GM12878 (cell line): ENCODE measurements at places on chromosomes 13 and 19.

GRCh38 chr19:4455719-4456475, 1.7 kb downstream of the UBXN6 start:
- no peak for DNase-seq

DNA sequence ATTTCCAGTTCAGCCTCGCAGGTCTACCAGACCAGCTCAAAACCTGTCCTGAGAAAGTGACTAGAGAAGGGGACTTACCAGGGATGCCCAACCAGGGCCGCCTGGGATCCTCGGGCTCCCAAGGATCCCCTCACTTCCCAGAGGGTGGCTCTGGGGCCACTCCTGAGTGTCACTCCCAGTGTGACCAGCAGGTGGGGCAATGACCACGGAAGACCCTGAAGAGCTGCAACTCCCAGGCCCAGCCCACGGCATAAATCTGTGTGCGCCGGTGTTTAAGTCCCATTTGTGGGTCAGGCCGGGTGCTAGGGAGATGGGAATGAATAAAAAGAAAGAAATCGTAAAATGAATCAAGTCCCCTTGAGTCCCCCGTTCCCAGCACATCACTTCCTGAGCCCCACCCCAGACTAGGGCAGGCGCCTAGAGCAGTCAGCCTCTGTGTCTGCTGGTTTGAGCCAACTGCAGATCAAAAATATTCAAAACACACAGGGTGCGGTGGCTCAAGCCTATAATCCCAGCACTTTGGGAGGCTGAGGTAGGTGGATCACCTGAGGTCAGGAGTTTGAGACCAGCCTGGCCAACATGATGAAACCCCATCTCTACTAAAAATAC, 10.7 kb downstream of the PTGIR start:
- no peak for DNase-seq

DNA sequence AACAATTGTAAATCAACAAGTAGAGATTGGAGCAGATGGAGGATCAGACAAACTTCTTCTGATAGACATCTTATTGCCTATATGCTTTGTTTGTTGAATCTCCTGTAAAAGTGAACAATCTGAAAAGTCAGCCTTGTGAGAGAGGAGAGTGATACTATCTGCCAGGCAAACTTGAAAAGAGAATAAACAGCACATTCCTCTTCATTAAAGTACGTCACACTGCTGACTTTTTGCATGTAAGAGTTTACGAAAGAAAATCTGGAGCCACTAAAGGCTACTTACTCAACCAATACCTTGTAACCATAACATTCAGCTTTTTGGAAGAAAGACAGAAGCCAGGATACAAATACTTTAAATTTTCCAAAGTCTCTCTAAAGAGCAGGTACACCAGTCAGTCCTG, 42.5 kb downstream of the EDNRB start:
- no peak for DNase-seq

GRCh38 chr13:26424181-26424580, 133.3 kb upstream of the WASF3 start:
- DNase-seq = no peak

- no peak for DNase-seq
Measured at GRCh38 chr19:48445256-48445605, 552 bp upstream of the GRWD1 start.

DNA sequence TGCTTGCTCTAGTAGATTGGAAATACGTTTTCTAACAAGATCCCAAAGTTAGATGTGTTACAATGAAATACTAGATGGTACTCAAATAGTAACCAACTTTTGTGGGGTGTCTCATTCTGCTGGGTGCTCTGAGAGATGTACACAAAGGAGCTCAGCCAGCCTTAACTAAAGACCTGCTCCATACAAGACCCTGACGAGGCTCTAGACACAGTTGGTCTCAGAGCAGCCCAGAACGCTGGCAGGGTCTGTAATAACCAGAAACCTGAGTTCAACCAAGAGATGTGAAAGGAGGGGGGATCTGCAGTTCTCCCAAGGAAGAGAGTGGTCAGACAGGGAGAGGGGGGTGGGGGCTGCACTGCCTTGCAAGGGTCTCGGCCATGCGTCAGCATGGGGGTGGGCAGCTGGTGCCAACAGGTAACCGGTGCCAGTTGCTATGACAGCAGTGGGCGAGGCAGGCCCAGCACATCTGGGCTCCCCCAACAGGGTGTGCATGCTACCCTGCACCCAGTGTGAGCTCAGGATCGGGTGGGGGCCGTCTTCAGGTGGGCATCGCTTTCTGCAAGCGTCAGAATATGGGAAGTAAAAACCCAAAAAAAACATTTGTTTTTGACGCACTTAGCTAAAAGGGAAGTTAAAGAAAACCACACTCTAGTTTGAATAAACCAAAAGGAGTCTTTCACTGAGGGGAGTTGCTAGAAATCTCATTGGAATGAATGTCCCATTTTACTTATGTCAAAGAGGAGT, 68.0 kb upstream of the GPR183 start:
- no peak for DNase-seq

DNA sequence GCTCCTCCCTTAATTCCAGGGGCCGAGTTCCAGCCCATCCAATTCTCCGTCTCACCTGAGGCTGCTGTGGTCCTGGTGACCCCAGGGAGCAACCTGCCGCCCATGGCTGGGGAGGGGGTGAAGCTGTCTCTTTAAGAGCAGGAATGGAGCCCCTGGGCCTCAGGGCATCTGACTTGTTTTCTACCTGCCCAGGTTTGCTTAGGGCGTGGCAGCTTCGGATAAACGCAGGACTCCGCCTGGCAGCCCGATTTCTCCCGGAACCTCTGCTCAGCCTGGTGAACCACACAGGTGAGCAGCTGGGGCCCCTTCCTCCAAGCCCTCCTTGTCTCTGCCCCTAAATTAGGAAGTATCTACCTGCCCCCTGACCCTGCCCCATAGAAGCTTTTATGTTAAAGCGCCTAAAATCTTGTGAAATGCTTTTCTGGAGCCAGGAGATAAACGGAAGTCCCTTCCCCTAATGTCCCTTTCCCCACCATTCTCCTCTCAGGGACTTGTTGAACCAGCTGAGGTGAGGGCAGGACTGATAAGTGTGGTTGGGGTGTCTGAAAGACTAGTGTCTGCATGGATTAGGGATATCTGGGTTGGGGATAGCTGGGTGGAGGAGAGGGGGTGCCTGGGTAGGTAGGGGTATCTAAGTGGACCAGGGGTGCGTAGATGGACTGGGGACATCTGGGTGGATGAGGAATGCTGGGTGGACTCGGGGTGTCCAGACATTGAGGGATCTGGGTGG, 614 bp downstream of the FXYD3 start:
- DNase-seq = no peak

DNA sequence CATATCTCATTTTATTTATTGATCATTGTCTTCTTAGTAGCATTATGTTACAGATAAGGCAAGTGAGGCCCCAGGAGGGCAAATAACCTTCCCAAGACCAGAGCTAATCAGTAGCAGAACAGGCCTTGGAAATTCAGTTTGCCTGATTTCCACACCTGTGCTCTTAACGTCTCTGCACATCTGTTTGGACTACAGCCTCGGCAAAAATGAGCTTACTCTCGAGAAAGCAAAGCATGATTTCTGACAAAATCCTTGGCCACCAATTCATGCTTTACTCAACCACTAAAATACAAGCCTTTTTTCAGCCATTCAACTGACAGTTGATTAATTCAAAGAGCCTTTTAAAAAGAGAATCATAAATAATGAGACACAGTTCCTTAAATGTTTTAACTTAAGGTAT, 309.3 kb upstream of the HTR2A start:
- DNase-seq = no peak

GRCh38 chr13:93004919-93005318, 221.7 kb upstream of the GPC6 start:
- DNase-seq = no peak

DNA sequence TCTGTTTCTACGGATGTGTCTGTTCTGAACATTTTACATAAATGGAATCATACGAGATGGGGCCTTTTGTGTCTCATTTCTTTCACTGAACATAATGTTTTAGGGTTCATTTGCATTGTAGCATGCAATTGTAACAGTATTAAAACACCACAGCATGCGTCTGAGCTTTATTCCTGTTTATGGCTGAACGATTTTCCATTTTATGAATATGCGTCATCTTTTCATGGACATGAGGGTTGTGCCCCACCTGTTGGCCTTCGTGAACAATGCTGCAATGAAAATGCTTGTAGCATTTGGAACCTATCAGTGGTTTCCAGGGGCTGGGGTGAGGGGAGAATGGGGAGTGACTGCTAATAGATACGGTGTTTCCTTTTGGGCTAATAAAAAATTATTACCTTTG, 5.1 kb downstream of the OR10H1 start:
- no peak for DNase-seq

- no peak for DNase-seq
Measured at GRCh38 chr13:42970824-42971690, 21.0 kb downstream of the EPSTI1 start.

DNA sequence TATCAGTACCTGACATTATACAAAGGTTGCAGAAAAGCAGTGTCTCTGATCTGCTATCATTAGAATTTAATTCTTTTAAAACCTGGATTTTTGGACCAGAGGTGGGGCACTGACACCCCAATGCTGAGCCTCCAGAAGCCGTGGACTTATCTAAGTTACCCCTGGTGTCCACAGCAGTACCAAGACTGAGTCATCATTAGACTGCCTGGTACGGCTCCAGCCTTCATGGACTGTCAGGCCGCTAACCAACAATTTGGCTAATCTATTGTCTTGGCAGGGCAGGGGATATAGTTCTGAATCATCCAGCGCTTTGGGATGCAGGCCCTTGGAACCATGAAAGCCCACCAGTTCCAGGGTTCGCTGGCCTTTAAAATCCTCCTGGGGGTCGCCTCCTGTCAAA, 78.3 kb downstream of the TSHZ3 start:
- DNase-seq = no peak

GRCh38 chr13:27170516-27171243, 931 bp downstream of the USP12 start:
- DNase-seq = no peak

DNA sequence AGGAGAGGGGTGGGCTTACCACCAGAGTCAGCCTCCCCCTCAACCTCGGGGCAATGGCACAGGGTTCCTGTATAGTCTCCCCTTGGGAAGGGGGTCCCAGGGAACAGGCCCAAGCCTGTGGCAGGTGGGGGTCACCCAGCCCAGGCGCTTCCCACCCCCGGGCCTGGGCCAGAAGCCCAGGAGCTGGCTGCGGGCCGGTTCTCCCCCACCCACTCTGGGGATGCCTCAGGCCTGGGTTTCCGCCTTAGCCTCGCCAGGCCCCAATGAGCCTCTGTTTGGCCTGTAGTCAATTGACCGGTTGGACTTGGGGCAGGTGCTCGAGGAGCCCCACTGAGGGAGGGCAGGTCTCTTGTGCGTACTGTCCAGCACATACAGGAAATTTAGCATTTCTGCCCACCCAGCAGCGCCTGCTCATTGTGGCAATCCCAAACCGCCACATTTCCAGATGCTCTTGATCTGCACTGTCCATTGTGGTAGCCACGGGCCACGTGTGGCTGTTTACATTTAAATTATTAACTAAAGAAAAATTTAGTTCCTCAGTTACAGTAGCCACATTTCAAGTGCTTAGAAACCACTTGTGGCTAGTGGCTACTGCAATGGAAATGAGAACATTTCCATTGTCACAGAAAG, 9.9 kb downstream of the LYL1 start:
- no peak for DNase-seq

GRCh38 chr13:29698106-29698505, 102.6 kb upstream of the SLC7A1 start:
- DNase-seq = no peak

GRCh38 chr19:55622242-55622969, 2.0 kb downstream of the ZNF784 start:
- DNase-seq = no peak

- DNase-seq = no peak
Measured at GRCh38 chr13:24642219-24642618, 38.0 kb upstream of the ATP12A start.

DNA sequence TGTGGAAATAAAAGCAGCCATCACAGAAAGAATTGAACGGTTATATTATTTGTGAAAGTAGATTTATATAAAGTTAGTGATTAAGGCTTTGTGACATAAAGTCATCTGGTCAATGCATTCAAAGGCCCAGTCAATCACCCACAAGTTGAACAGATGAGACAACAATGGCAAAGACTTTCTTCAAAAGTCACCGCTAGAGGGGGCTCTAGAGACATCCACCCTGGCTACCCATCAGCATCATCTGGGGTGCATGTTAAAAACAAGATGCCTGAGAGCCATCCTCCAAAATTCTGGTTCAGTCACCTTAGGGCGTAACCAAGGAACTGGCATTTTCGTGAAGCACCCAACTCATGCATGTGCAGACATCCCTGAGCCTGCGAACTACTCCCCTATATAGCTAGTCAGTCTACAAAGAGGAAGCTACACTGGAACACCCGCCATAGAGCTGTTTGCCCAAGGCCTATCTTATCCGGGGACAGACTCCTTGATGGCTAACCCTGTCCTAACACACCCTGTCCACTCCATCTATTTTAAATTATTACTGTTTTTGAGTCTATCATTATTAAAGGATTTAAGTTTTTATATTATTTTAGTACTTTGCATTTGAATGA, 970.5 kb downstream of the UQCRFS1 start:
- DNase-seq = no peak
